ENCODE measurements at places on chromosomes 11 and 22.
A peak's percentile ranks its signal among the peaks of the same experiment; 100 is the strongest.

- no peak for DNase-seq
Measured at GRCh38 chr11:18172666-18173065, at the start of gene MRGPRX4. MRGPRX4 (plus strand) TSS chr11:18172837; CDS start chr11:18173257, 420 bp downstream.

DNA sequence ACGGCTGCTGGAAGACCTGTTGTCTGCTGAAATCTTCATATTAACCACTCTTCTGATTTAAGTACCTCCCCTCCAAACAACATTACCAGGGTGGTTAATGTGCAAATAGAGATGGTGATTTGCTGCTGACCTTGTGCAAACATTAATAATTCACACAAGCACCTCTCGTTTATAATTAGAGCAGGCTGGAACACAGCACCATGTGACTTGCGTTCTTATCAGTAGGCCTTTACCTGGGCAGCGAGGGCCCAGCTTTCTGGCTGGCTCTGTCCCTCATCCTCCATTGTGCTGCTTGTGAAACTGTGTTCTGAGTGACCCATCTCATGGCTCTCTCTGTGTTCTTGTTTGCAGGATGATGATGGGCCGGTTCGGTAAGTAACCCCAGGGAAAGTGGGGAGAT is 41.0 kb upstream of the PARVG start:
- no peak for DNase-seq

- DNase-seq, result no peak
Measured at GRCh38 chr11:38593649-38594048, 1995.6 kb upstream of the RAG2 start.

DNA sequence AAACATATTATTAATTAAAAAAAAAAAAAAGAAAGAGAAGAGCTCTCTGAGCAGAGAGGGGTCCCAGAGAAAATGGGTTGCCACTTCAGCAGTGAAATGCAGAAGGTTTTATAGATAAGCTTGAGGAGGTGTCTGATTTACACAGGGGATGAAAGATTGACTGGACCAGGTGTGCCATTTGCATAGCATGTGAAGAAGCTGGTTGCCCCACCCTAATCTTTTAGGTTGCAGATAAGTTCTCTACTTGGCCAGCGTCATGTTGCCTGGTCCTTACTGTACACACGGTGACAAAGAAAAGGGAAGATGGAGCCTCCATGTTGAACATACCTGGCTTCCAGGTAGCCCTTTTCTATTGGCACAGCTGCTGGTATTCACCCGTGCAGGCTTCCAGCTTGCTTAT is 41.4 kb downstream of the MS4A2 start:
- no peak for DNase-seq

GRCh38 chr11:126229858-126230540 is 18.4 kb downstream of the FAM118B start:
- peak; percentile 51 for DNase-seq

- no peak for DNase-seq
Measured at GRCh38 chr11:88086297-88086696, 88.9 kb downstream of the RAB38 start.

- peak; percentile 48 for DNase-seq
Measured at GRCh38 chr22:33209930-33210784, 152.0 kb upstream of the SYN3 start.

DNA sequence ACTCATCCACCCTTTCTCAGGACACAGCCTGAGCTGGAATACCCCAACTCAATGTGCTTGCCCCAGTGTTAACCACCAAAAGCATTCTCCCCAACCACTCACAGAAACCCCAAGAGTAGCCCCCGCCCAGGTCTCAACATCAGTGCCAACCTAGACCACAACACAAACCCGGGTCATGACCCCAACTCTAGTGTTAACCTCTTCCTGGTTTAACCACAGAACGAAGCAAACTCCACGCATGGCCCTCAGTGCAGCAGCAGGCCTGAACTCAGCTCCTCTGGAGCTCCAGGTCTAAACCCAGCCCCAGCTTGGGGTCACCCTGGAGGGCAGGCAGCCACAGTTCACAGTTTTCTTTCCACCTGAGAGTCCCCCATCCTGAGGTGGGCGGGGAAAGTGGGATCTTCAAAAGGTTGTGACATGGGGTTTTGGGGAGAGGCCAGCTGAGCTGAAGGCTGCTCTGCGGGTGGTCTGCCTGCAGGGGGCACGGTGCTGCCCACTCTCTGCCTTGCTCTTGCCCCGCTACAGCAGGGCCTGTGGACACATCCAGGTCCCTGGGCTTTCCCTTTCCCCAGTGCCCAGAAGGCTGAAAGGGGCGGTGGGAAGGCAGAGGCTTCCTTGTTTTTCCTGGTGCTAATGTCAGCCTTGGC is 37.9 kb downstream of the NECTIN1 start:
- DNase-seq, result no peak

GRCh38 chr11:110473706-110474105 is 44.0 kb downstream of the FDX1 start:
- DNase-seq, result peak; percentile 82
